ENCODE measurements at places on chromosomes 13 and 19.

DNA sequence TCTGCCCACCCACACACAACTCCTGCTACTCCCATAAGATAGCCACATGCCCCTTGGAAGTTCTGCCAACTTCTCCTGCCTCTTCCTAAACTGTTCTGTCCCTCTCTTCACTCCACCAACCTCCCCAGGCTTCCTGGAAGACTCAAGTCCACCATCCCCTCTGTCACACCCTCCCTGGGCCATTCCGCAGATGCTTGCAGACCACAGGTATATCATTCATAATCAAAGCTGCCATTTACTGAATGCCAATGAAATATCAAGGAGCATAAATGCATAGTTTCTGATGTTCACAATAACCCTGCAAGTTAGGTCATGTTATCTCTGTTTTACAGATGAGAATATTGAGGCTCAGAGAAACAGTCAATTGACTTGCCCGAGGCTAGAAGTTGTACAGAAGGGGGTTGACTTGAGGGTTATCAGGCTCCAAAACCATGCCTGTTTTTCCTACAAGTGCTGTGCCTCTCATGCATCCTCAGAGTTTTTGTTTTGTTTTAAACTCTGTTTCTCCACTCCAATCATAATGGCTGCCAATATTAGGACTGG, 135.6 kb downstream of the SLC7A1 start:
- no peak for DNase-seq

DNA sequence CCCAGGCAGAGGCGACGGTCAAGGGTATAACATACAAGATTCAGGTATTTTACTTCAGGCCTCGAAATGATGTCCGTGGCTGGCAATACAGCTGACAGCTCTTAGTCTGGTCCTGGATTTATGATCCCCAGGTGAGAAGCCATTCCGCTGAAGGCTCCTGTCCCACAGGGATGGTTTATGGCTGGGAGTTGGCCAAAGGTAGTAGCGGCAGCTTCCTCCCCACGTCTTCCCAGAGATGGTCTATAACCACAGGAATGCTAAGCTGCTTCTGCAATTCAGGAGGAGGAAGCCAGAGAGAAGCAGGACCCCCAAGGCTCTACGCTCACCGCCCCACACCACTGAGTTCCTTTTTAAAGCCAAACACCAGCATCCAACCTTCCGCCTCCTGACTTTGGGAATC, 27.1 kb downstream of the OLFM2 start:
- DNase-seq, result no peak

DNA sequence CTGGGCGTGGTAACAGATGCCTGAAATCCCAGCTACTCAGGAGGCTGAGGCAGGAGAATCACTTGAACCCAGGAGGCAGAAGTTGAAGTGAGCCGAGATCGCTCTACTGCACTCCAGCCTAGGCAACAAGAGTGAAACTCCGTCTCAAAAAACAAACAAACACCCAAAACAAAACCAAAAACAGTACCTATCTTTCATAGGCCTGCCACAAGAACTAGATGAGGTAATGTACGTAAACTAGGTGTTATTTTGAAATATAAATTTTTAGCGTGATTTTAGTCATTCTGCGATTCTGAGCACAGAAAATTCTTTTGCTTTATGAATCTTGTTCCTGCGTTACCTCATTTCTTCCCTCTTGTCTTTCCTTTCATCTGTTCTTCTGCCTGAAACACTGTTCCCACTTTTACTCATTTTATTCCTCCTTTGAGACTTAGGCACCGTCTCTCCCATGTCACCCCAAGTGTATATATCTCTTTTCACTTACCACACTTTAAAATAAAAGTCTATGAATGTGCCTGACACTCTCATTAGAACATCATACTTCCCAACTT, 238.2 kb upstream of the HTR2A start:
- no peak for DNase-seq

DNA sequence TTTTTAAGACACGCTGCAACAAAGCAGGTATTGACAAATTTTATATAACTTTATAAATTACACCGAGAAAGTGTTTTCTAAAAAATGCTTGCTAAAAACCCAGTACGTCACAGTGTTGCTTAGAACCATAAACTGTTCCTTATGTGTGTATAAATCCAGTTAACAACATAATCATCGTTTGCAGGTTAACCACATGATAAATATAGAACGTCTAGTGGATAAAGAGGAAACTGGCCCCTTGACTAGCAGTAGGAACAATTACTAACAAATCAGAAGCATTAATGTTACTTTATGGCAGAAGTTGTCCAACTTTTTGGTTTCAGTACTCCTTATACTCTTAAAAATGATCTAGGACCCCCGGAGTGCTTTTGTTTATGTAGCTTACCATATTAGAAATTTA, 1.2 kb downstream of the BRCA2 start:
- DNase-seq, result no peak

DNA sequence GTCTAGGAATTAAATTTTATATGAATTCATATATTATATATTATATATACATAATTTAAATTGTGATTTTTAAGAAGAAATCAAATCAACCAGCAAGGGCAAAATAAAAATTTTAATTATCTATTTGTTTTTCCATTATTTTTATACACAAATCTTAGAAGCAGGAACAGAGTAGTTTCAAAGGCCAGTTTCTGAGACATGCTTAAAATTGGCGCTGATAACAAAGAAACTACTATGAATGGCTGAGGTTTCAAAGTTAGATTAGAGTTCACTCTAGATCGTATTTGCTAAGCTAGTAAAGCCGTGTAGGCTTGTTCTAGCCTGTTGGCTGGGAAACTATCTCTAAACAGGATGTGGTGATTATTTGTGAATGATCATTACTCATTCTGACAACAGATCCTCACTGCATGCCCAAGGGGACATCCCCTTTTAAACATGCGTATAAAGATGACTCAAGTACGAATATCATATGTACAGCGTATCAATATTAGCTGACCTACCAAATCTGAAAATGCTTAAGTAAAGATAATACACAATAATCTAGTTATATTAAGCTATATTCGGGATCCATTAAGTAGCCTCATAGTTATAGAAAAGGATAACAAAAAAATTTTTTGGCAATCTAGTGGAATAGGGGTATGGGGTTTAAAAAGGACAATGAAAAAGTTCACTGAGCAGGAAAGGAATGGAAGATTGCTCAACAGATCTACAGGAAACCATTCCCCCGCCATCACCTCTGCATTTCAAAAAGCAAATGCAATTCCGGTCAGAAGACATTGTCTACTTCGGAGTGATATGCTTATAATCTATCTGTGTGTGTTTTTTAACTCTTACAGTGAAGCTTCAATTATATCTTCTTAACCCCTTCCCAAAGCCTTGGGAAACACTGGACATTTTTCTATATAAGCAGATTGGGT, 150.1 kb downstream of the SHISA2 start:
- DNase-seq, result no peak

DNA sequence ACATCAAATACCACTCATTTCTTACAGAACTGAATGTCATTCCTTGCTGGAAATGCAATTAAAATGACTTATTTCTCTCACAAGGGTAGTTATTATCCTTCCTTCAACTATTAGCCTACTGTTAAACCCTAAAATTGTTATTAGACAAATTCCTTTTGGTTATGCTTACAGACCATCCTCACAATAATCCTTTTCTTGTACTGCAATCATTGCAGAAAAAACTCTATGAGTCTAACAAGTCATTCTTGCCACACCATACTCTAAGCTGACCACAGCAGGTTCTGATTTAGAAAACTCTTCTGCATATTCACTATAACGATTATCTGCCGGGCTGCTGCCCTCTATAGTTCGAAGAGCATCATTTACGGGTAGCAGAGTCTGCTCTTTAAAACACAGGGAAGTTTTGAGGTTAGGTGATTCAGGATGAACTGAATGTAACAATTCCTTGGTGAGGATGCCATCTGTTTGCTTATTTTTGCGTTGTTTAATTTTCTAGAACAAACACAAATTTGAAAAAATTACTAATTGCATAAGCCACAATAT, 38.2 kb downstream of the MTMR6 start:
- DNase-seq, result peak; percentile 7

DNA sequence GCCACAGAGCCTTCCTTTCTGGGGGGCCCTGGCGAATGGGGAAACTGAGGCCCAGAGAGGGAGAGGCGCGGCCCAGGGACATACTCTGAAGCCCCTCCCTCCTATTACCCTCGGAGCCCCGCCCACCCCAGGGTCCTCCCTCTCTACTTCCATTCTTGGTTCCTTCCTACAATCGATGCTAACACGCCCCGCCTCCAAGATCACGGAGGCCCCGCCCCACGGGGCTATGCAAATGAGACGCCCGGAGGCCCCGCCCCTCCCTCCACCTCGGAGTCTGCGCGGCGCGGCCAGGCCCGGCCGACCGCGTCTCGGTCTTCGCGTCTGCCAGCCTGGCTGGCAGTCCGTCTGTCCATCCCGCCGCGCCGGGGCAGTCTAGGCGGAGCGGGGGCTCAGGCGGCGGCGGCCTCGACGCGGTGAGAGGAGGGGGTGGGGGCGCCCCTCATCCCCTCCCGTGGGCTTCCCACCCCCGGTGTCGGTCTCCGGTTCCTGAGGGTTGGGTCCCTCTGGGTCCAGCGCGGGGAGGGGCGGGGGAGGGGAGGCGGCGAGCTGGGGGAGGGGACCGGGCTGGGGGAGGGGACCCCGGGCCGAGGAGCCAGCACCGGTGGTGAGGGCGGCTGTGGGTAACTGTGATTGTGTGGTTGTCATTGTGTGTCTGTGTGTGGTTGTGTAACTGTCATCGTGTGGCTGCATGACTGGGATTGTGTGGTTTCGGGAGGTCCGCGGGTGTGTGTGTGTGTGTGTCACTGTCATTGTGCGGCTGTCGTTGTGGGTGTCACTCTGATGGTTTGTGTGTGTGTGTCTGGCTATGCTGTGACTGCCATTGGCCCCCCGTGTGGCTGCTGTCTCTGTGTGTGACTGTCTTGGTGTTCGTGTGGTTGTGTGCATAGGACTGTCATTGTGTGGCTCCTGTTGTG, at the start of gene PLPPR2:
PLPPR2 (plus strand) TSS at position 273 of the 914 bp plus-strand sequence. CDS start 2,242 bp downstream, outside the sequence.
- peak; percentile 85 for DNase-seq

DNA sequence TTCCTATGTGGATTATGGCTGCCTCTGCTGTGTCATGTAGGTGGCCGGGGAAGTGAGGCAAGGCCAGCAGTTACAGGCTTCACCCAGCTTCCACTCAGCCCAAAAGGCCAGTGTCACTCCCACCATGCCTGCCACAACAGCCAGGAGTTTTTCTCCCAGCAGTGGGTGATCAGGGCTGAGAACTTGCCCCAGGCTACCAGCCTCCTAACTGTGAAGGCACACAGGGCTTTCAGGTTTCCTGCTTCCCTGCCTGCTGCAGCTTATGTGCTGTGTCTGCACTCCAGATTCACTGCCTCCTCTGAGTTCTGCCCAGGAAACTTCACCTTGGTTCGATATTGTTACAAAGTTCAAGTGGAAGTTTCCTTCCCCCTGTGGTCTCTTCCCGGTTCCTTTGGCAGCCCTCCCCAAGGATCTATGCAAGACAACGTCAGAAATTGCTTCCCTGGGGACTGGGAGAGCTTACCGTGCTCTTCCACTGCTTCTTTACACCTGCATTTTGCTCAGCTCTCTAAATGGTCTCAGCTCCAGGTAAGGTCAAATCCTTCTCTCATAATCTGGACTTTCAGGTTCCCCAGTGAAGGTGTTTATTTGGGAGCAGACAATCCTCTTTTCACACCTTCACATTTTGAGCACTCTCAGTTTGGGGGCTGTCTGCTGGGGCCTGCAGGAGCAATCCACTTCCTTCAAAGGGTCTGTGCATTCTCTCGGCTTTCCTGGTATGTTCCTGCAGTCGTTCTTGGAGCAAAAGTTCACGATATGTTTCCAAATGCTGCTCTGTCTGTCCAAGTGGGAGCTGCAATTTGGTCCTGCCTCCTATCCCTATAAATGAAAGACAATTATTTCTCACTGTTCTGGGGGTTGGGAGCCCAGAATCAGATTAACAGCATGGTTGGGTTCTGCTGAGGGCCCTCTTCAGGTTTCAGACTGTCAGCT, 1730.1 kb upstream of the PRR20A start:
- no peak for DNase-seq

DNA sequence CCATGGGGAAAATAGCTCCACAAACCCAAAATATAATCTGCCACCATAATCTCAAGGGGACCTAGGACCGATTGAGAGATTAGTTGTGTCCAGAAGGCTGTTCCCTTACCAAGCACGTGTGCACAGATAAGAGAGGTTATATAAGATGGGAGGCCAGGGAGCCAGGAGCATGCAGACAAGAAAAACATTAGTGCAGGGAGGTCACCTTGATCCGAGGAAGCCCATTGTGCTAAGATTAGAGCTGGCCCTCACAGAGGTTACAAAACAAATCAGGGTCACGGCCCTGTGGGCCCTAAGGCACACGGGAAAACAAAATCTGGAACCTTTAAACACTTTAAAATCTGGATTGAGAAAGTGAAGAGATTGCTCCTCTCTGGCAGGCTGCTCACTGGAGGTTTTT, 37.7 kb downstream of the RGCC start:
- no peak for DNase-seq

DNA sequence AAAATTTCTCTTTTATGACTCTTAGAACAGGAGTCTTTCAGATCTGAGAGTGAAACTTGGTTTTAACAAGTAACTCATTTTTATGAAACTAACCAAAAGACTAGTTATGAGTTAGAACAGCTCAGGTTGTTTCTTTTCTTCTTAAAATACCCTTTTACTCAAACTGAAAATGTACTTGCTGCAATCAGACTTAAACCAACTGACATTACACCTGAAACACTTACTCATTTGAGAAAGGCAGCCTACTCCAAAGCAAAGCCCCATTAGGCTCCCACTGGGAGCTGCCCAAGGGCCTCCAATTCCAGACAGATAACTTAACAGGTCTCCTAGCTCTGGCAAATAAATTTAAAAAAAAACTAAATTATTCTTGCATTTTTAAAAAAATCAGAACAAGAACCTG, 3.6 kb downstream of the FOXO1 start:
- no peak for DNase-seq

- no peak for DNase-seq
These were observed 13.4 kb upstream of the METTL21C start for GRCh38 chr13:102708211-102708610.

DNA sequence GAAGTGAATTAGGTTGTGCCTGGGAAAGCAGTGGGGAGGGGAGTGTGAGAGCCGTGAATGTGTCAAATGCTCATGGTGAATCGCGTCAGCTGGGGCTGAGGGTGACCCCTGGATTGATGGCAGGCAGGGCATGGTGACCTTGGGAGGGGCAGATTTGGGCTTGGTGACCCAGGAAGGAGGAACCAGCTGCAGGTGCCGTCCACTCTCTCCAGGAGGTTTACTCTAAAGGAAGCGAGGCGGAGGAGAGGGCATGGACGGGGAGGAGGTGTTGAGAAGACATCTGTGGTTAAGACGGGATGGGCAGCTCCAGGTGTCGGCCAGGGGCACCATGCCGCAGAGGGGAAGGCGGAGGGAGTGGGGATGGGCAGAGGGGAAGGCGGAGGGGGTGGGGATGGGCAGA, 28.7 kb downstream of the TMEM255B start:
- DNase-seq, result no peak

GRCh38 chr19:39436350-39436716, 584 bp upstream of the RPS16 start:
- no peak for DNase-seq

GRCh38 chr13:23432626-23433025, 876 bp downstream of the SACS start:
- no peak for DNase-seq

- DNase-seq, result no peak
These were observed 4.0 kb downstream of the EMP3 start for GRCh38 chr19:48329167-48329891.

GRCh38 chr13:29323954-29324353, 271.5 kb downstream of the SLC7A1 start:
- no peak for DNase-seq

GRCh38 chr13:79668201-79668752, 187.3 kb downstream of the NDFIP2 start:
- DNase-seq, result no peak

All from NCI-H1092 treated with DMSO at 0.1 percent for 48 hours (cell line).